Stimulated activated naive CD4-positive, alpha-beta T cell treated with Interleukin-2 at 50 U/mL for 16 hours (primary cell): ENCODE measurements at places on chromosomes 6 and 20.

GRCh38 chr6:27333642-27334040, 21.6 kb upstream of the POM121L2 start:
- DNase-seq = no peak

DNA sequence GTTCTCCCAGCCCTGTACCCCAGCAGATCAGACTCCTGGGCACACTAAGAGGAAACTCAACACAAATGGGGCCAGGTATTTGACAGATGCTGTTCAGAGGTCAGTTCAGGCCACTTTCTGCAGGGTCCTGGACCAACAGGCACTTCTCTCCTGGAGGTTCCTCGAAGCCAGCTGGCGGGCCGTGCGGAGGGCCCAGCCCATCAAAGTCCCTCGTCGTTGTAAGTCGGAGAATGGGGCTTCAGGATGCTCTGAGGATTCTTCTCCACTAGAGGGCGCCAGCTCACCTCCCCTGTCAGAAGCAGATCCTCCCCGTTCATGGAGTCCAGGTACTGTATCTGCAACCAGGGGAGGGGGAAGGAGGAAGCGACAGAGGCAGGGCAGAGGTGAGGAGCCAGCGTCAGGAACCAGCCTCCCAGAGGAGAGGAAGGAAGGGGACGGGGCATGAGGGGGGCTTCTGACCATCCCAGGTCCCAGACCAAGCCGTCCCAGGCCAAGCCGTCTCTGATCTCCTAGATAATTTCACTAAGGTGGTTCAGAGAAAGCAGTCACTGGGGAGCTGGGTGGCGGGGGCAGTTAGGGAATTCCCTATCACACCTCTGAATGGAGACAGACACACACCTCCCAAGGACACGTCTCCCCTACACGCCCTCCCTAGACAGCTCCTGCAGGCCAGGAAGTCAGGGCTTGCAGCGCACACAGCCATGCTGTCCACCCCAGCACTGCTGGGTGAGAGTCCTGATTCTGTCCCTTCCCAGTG, 11.7 kb upstream of the FAM83C start:
- peak; percentile 76 for DNase-seq

DNA sequence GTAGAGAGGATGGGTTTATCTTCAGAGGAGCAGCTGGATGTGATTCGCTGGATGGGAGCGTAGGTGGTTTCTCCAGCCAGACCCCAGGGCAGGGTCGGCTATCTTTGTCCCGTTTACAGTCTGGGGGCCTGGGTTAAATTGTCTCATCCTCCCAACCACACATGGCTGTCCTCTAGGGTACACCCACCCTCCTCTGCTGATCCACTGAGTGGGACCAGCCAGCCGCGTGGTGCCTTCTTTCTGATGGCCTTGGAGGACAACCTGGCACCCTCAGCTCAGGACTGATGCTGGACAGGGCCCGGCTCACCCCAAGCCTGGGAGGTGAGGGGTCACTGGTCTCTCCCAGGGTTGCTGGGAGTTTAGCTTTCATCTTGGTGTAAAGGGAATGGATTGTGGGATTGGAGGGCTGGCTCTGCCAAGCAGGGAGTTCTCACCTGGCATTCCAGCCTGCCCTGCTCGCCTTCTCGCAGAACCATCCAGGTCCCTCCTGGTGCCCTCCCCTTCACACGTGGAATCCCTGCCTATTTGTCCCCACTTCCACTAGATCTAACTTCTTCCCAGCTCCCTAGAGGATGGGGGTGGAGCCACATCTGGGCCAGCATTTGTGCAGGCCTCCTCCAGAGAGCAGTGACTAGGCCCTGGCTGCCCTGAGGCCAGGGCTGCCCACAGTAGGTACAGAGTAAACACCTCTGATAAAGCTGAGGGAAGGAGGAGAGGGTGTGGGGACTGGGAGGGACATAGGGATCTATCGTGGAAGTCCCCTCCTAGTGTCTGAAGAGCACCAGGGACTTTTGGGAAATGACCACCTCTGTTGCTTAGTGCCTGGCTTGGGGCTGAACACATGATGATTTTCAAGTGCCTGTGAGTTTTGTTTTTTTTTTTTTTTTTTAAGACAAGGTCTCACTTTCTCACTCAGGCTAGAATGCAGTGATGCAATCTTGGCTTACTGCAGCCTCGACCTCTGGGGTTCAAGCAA, 1.6 kb downstream of the ITPR3 start:
- DNase-seq = no peak

GRCh38 chr6:168128631-168129291, 49.7 kb upstream of the FRMD1 start:
- DNase-seq = no peak

DNA sequence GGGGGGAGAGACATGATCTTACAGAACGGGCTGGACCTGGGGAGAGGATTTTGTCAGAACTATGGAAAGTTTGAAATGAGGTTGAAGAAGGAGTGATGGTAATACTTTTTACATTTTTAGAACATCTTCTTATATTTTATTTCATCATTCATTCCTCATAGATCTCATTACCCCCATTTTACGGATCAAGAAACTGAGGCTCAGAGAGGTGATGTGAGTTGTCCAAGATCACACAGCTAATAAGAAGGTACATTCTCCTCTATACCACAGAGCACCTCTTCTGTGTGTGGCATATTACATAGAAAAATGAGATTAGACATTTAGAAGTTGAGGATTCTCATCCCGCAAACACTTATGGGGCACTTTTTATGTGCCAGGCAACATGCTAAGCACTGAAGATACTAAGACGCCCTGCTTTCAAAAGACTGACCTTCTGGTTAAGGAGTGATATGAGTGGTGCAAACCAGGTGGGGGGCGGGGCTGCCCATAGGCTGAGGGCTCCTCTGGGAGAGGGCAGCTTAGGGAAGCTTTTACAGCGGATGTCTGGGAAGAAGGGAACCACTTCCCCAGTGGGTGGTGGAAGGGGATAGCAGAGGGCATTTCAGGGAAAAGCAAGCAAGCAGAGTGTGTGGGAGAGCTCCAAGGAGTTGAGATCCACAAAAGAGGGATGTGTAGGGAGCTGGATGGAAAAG, 17.4 kb upstream of the RNF39 start:
- DNase-seq = no peak

DNA sequence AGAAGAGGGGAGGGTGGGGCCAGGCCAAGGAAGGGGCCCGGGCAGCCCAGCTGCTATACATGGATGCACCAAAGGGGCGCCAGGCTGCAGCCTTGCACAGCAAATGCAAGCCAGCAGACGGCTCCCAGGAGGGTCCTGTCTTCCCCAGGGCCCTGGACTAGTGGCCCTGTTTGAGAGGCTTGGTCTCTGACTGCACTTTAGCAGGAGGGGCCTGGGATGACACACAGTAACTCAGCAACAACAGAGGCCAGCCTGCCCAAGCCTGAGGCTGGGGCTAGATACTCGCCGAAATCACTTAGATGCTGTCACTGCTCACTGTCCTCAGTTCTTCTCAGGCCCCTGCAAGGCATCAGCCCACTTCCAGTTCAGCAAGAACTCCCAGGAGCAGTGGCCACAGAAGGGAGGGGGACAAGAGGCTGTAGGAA, 73.5 kb downstream of the TRAM2 start:
- DNase-seq = no peak
